IMR-90 (cell line): ENCODE measurements at places on chromosomes 5 and 9. TPM values are rescaled to one million over a fixed set of nuclear protein-coding genes. Genes with fewer than 3 reads are reported as not detected.
A peak's percentile ranks its signal among the peaks of the same experiment; 100 is the strongest.

The LHX6 gene
- total RNA-seq, result under 0.01 TPM in 2 replicates

The PLPPR1 gene
- total RNA-seq, result not detected in 2 replicates

The OBP2B gene
- not detected in 2 replicates for total RNA-seq

The MRPL36 gene
- 63.9 and 85.9 TPM in 2 replicates for total RNA-seq

The ADAMTS6 gene
- total RNA-seq, result 160 and 173 TPM in 2 replicates

The C5orf63 gene
- 0.72 and 0.83 TPM in 2 replicates for total RNA-seq

The PLPP6 gene
- total RNA-seq, result 3.3 and 3.4 TPM in 2 replicates

GRCh38 chr5:131064669-131065371 is 100.2 kb downstream of the HINT1 start:
- DNase-seq, result no peak

GRCh38 chr9:109817846-109818472 is 38.0 kb downstream of the PALM2AKAP2 start:
- peak; percentile 99 for DNase-seq

- no peak for DNase-seq
Observed at GRCh38 chr5:53879708-53880323, 319.4 kb downstream of the NDUFS4 start.

DNA sequence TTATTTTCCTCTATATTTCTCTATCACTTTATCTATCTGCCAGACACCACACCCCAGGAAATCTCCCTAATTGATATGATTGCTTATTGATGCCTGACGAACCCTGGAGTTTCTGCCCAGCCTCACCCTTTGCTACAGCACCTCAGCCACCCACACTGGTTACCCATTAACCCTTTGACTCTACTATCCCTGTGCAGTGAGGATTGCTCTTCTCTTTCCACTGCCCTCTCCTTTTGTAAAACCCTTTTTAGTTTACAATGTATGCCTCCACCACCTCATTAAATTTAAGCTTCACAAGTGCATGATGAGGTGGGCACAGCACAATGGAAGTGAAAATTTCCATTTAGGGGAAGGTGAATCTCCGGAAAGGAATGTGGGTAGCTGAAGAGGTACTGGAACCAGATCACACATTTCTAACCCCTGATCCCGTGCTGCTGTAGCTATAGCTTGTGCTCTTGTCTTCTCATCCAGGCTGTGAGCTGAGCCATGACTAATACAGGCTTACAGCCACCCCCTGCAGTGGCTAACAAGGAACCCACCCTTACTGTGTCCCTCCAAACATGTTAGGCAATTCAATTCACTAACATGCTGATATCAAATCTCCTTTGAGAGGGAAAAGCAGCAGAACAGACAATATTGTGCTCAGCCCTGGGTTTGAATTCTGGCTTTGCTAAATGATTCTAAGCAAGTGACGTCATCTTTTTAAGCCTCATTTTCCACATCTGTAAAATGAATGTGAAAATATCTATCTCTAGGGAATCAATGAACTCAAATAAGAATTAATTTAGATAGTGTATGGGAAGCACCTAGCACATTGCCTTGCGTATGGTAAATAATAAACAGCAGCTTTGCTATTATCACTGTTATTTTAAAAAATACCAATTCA is 186.9 kb upstream of the TRIM32 start:
- DNase-seq, result peak; percentile 71

DNA sequence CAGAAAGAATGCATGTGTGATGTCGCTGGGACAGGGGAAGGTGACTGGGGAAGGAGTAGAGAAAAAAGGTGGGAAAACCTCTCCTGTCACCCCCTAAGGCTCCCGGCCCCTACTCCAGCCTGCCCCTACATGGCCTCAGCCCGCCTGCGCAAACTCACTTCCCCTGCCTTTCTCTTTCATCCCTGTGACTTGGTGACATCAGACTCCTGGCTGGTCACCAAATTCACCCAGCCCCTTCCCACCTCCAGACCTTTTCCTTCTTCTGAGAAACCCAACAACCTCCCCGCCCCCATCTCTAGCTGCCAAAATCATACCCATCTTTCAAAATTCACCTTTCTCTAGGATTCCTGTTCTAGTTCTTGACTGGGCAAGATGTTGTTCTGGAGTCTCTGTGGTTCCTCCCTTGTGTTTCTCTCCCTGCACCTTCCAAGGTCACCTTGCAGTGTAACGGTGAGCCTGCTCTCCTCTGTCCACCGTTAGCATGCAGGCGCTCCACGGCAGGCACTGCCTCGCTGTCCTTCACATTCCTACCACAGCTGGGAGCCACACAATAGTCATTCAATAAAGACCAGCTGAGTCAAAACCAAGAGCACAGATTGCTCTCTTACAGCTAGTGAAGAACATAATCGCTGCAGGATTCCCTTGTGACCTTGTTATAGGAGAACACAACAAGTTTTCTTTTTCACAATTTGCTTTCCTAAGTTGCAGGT is 134.5 kb downstream of the FANCC start:
- DNase-seq, result no peak

- DNase-seq, result no peak
Observed at GRCh38 chr9:119441832-119442231, 72.6 kb upstream of the BRINP1 start.

DNA sequence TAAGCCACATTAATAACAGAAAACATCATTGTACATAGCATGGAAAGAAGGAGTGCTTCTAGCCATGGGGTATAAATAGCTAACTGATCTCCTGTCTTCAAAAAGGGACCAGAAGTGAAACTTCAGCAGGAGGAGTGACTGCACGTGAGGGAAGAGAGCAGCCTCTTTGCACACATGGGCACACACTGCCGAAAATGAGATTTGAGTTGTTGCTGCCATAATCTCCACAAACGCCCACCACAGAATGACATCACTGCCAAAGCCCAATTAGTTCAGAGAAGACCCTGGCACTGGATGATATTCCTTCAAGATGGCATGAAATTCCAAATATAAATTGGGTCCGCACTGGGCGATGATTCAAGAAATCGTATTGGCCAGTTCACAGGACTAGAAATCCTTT is 238.9 kb upstream of the NR4A3 start:
- no peak for DNase-seq

GRCh38 chr9:99474186-99474585 is 252.1 kb downstream of the SEC61B start:
- DNase-seq, result no peak

- DNase-seq, result no peak
Observed at GRCh38 chr5:113043491-113043931, 66.9 kb downstream of the DCP2 start.

- no peak for DNase-seq
Observed at GRCh38 chr5:156125118-156125517, 201.8 kb upstream of the SGCD start.
